Dorsolateral prefrontal cortex (tissue), 122 donors: ENCODE measurements at places on chromosomes 1 and 21. TPM values are rescaled to one million over a fixed set of nuclear protein-coding genes. Genes with fewer than 3 reads are reported as not detected.

DNA sequence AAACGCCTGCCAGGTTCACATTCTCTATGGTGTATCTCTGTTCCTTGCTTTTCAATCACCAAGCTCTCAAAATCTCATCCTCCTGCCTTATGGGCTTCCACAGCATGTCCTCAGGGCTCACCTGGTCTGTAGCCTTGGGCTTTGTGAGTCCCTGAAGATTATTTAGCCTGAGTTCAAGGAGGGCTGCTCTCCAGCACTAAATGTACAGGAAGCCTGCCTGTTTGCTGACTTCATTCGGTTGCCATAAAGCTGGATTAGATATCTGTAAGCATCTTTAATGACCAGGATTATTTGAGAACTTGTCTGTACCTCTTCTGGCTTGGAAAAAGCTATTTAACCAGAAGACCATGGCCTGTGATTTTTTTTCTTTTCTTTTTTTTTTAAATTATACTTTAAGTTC, 6.9 kb upstream of the REG4 start:
- DNase-seq, result no peak

DNA sequence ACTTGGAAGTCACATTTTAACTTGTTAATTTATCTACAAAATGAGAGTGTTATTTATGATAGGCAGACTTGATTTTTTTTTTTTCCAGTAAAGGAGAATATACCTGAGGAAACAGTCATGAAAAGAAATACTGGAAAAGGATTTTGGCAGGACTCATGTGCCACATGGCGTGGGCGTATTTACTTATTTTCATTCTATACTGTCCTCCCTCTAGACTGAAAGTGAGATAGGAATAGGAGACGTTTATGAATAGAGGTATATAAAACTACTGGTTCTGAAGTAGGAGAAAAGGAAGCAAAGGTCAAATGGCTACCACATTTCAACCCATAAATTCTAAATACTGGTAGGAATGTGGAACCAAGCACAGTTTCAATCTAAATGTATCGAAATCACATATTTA, 94.8 kb upstream of the MPC2 start:
- DNase-seq, result no peak

DNA sequence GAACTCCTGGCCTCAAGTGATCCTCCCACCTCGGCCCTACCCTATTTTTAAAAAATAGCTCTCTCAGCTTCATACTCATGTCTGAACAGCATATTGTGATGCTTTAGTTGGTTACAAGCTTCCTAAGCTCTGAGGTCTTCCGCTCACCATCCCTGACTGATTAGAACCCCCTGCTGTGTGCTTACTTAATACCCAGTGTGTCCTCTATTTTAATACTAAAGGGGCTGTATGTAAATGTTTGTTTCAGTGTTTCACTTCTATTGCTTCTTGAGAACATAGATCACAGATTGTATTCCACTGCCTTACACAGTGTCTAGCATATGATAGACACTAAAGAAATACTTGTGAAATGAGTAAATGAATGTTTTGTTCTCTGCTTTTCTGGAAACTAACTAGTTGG, 29.8 kb downstream of the ZYG11B start:
- DNase-seq, result no peak

GRCh38 chr1:92990828-92991227, 29.6 kb upstream of the DIPK1A start:
- no peak for DNase-seq

DNA sequence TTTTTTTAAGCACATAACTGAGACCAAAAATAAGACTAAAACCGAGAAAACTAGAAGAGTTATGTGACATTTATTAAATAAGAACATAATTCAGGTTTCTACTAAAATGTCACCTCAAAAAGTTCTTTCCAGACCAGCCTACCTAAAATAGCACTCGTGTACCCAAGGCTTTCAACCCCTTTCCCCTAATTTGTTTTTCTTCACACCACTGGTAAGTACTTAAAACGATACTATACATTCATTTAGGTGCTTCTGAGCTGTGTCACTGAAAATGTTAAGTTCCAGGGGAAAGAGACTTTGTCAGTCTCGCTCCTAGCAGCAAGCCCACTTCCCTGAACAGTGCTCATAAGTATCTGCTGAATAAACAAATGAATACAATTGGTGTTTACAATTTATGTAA, 6.8 kb downstream of the RRAGC start:
- DNase-seq, result no peak

DNA sequence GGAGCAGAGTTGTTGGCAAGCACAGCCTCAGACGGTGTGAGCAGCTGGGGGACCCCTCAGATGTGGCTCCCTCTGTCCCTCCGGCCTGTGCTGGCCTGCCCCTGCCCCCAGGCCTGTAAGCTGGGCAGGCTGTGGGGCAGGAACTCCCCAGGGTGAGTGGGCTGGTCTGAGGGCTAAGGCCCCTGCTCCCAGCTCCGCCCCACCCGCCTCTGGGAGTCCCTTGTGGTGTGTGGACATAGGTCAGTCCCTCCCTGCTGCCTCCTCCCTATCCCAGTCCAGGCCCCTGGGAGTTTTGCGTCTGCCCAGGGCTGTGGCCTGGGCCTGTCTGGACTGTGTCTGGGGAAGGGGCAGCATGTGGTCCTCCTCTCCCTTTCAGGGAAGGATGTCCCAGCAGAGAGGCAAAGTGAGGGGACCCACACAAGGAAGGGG, 3.6 kb upstream of the VWA1 start:
- no peak for DNase-seq

GRCh38 chr1:185849014-185849413, 114.8 kb downstream of the HMCN1 start:
- no peak for DNase-seq

- no peak for DNase-seq
Observed at GRCh38 chr1:182484531-182485257, 34.7 kb downstream of the RGSL1 start.

- DNase-seq, result no peak
Observed at GRCh38 chr1:24266398-24266941, 52.7 kb upstream of the GRHL3 start.

GRCh38 chr1:110160538-110161100, 10.3 kb downstream of the SLC6A17 start:
- no peak for DNase-seq

DNA sequence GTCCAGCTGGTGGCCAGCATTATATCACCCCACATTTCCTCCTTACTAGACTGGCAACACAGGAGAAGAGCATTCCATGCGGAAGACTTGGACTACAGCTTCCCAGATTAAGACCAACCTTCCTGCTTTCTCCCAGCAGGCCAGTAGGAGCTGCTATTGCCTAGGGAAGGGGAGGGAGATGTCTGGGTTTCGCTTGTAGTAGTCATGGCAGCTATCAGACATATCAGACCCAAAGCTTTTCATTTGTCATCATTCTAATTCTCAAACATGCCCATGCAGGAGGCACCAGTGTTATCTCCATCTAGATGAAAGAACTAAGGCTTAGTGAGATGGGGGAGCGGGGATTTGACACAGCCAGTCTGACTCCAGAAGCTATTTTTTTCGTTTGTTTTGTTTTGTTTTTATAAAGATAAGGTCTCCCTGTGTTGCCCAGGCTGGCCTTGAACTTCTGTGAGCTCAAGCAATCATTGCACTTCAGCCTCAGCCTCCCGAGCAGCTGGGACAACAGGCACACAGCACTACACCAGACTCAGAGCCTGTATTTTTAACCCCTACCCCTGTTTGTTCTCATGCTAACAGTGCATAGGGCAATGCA, 4.5 kb downstream of the PLA2G2A start:
- DNase-seq, result peak; percentile 11

DNA sequence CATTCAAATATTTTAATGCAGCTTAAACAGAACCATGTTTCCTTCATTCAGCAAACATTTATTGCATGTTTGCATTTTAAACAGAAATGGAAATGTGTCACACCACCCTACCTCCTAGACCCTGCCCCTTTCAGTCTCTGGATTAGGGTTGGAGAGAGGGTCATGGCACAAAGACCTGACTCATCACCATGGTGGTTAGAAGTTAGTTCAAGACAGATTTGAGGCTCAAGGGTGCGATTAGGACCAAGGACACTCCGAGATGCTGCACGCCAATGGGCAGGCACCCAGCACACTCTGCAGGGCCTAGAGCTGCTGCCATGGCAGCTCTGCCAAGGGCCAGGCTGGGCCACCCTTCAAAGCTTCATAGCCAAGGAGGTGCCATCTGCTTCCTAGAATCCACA, 86.9 kb downstream of the NAV1 start:
- no peak for DNase-seq

DNA sequence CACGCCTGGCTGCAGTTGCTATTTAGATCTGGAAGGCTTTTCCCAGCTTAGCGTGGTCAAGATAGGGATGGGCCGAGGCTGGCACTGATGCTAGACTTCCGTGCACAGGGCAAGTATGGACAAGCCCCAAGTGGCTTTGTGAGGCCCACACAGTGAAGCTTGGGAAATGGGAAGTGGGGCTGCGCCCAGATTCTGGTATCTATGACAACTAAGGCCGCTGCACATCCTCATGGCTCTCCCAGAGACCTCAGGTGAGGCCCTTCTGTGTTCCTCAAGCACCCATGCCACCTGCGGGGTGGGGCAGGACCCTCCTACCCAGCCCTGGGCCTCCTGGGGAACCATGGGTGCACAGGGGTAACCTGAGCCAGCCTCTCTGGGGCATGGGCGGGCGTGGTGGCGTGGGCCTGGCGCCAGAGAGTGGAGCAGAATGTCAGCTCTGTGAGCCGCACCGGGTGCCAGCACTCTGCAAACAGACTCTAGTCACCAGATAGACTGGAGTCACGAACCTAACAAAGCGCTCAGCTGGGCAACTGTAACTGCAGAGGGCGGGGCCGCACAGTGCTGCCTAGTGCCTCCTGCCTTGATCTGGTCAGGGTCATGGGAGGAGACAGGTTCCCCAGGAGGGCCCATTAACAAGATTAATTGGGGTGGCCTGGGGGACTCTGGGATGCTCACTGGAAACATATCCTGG, 46.4 kb downstream of the ELF3 start:
- no peak for DNase-seq

DNA sequence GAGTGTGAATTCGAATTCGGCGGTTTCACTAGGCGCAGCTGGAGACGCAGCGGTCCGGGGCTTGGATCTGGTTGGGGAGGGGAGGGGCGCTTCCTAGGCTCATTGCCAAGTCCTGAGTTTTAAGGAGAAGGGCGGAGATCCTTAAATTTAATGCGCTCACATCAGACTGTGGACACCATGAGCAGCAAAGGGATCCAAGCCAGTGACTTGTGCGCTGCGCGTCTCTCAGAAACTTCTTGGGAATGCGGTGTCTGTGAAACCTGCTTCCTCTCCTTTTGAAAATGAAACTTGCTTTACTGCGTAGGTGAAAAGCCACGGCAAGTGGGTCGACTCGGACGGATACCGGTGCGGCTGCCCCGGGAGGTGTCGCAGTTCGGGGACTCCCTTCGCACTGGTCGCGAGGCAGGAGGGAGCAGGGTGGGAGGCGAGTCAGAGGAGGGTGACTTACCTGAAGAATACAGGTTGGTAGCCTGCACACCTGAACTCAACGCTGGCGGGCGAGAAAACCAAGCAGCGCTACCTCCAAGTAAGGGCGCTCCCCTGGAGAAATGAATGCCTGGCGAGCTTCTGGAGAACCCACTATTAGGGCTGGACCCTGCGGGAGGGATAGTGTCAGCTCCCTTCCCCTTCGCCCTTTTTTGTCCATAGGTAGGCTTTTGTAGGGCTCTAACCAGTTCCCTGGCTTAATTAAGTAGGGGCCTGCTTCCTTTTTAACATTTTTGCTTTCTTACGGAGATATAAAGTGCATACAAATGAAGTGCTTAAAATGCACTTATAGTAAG, 992 bp downstream of the TENT5C start:
- DNase-seq, result peak; percentile 43

DNA sequence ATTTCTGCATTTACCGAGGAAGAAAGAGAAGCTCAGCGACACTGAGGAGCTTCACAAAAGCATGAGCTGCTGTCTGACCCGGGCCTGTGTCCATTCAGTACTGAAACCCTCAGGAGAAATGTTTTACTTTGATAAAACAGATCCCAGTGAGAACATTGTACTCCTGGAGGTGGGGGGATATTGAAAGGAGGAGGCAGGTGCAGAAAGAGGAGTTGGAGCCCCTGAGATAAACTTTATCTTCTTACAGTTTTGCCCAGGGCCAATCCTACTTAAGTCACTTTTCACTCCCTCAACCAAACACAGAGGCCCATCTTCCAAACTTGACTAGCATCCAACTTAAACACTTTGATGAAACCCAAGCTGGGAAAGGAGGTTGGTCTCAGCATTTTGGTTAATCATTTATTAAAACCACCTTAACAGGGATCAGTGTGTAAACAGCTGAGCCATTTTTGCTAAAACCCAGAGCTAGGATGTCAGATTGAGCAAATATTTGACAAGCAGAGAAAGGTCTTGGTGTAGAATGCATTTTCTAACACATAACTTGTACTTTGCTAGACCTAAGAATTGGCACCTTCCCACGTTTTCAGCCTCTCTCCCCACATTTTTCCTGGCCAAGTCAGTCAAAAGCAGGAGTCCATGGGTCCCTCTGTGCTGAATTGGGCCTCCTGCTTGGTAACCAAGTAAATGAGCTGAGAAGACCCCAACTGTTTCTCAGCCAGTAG, 32.5 kb upstream of the SARS1 start:
- no peak for DNase-seq

GRCh38 chr1:241180569-241180968, 176.4 kb downstream of the RGS7 start:
- no peak for DNase-seq

- DNase-seq, result peak; percentile 59
Observed at GRCh38 chr1:22673486-22674409, 20.7 kb downstream of the C1QB start.

- DNase-seq, result no peak
Observed at GRCh38 chr1:88741413-88741812, 57.3 kb downstream of the PKN2 start.

- DNase-seq, result no peak
Observed at GRCh38 chr1:218473522-218473921, 128.4 kb downstream of the TGFB2 start.

GRCh38 chr1:241518476-241519307, 863 bp downstream of the FH start:
- DNase-seq, result peak; percentile 33

DNA sequence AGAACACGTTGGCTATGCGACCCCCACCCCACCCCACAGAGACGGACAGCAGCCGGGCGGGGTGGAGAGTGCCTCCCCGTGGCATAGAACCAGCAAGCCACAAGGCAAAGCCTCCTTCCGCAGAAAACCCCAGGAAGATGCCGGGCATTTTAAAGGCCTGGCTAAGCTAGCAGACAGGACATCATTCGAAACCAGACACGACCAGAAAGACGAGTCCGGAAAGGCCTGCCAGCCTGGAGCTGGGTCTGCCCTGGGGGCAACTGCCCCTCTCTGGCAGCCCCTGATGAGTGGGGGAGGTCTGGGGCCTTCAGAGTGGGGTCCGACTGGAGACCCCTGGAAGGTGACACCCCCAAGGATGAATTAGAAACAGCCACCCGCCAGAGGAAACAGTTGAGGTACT, 8.5 kb downstream of the FTCD start:
- DNase-seq, result no peak

Gene FAM177B
- total RNA-seq, result not detected

Gene EIF3I
- total RNA-seq, result 113 TPM

Gene FAM163A
- total RNA-seq, result 2.7 TPM

Gene DHX9
- total RNA-seq, result 114 TPM

Gene GCSAML
- not detected for total RNA-seq

Gene CHIA
- total RNA-seq, result not detected

Gene MSH4
- 1.9 TPM for total RNA-seq

Gene CSF3R
- total RNA-seq, result 13.7 TPM

Gene CALML6
- 1.7 TPM for total RNA-seq

Gene PRRX1
- total RNA-seq, result 14.0 TPM
